ENCODE measurements at places on chromosomes 4 and X.

- DNase-seq: no peak
These were observed 131.8 kb downstream of the SPOCK3 start for GRCh38 chr4:167102475-167102874.

DNA sequence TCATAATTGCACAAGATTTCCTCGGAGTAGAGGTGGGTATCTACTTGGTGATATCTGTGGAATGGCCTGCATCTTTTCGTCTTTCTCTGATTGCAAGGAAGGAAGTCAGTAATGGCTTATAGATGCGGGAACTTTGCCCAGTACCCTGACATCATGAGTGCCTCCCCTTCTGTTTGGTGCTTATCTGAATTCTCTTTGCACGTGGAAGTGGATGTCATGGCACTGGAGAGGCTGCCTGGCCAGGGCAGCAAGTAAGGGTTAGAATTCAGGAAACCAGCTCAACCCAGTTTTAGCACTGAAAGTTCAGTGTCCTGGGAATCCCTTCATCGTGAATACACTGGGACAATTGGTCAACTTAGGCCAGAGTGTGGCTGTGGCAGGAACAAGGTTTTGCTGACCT lies 83.5 kb upstream of the RAPGEF2 start:
- no peak for DNase-seq

DNA sequence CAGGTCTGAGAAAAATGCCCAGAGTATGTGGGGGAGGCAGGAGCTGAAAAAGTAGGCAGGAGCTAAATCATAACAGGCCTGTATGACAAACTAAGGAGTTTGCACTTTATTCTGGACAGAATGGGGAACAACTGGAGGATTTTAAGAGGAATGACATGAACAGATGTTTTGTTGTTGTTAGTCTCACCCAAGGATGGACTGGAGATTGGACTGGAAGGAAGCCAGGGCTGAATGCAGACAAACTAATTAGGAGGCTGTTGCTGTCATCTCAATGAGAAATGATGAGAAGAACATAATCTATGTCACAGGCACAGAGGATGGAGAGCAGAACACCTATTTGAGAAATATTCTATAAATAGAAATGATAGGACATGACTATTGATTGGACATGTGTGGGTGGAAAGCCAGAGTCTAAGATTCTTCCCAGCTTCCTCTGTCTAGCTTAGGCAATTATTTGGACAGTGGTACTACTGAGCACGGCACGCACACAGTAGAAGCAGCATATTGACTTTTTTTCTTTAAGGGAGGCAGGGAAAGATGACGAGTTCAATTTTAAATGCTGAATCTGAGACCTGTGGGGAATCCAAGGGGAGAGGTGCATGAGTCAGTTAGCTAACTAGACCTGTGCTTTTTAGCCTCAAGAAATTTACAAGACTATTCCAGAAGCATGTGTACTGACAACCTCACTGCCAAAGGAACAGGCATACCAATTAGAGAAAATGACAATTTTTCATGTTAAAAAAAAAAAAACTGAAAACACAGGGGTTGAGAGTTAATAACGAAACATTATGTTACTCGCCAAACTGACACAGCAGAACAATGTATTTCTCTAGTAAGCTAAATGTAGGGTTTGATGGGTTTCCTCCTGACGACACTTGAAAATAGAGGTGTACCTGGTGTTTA lies 963 bp upstream of the USO1 start:
- no peak for DNase-seq

- DNase-seq: no peak
These were observed 562.5 kb downstream of the CCSER1 start for GRCh38 chr4:90689739-90690138.

- DNase-seq: no peak
These were observed 34.2 kb upstream of the ARX start for GRCh38 chrX:25049971-25050370.

DNA sequence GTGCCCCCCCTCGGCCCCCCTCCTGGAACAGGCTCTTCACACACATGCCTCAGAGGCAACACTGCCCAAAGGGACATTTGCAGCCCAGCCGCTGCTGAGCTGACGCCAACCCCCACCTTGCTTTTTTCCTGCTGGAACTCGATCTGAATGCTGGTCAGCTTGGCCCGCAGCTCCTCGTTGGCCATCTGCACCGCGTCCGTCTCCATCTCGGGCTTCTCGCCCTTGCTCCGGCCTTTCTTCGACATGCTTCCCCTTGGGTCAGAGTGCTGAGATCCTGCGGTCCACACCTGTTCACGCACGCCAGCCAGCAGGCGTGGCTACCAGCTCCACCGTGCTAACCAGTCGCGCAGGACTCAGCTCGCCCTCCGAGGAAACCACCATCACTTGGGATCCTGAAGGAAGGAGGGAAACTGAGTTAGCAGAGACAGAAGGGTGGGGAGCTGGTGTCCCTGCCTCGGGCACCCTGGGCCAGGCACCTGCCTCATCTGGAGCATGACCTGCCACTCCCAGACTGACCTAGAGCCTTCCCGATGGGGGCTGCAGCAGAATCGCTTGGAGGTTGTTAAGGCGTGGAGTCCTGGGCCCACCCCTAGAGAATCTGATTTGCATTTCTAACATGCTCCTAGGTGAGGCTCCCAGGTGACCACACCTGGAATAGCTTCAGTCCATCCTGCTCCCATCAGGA lies 87.6 kb downstream of the JAKMIP1 start:
- DNase-seq: no peak

DNA sequence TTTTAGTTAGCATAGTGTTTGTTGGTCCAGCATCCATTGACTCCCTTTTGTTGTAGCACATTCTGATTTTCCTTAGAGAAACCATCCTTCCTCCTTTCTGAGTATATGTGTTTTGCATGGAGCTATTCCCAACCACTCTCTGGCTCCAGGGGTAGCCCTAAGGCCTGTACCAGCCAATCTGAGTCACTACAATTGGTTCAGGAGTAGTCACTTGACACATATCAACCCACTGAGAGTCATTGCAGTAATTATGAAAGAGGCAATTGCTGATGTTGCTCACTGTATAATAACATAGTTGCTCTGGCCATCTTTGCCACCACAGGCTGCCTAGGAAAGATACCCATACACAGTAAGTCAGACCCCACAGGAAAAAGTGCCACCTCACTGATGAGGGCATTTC lies 71.2 kb upstream of the GRID2 start:
- no peak for DNase-seq

- no peak for DNase-seq
These were observed 14.0 kb downstream of the RTL5 start for GRCh38 chrX:72117636-72118210.

DNA sequence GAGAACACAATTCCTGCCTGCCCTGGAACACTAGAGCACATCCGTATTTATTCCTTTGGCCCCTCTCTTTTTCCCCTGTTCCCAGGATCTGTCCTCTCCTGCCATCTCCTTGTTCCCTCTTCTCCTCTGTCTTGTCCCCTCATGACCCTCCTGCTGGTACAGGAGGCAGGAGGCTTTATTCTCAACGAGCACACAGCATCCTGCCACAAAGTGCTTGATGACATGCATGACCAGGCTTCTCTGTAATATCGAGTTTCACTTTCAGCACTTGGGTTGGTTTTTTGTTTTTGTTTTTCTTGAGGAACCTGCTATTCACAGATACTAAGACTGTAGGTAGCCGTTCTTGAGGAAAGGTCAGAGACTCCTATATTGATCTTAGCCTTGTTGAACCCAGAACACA lies 35.3 kb downstream of the NALF2 start:
- no peak for DNase-seq

DNA sequence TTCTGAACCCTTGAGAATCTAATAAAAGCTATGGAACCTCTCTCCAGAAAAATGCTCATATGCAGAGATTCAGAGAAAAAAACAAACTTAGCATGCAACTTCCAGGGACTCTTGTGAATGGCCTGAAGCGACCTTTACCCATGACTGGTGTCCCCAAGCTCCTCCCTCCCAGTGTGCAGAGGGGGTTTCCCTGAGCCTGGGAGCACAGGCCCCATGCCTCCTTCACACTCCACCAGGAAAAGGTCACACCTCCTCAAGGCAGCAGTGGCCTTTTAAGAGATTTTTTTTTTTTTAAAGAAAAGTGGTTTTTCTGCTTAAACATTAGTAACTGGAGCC lies 13.3 kb upstream of the UBA6 start:
- no peak for DNase-seq

DNA sequence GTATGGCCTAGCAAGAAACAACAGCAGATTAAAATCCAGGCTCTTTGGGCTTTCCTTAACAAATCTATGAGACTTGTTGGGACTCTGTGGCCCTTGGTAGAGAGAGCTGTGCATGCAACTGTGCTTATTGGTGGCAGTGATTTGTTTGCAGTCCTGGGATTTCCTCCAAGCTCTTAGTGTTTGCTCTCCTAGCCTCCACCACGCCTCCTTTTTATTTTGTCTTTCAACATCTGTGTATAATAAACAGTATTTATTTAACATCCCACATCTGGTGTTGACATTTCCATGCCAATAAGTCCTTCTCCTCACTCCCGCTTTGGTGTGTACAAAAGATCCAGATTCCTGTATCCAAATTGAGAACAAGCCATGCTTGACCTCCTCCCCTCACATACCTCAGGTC lies 3.1 kb downstream of the TNMD start:
- DNase-seq: no peak

DNA sequence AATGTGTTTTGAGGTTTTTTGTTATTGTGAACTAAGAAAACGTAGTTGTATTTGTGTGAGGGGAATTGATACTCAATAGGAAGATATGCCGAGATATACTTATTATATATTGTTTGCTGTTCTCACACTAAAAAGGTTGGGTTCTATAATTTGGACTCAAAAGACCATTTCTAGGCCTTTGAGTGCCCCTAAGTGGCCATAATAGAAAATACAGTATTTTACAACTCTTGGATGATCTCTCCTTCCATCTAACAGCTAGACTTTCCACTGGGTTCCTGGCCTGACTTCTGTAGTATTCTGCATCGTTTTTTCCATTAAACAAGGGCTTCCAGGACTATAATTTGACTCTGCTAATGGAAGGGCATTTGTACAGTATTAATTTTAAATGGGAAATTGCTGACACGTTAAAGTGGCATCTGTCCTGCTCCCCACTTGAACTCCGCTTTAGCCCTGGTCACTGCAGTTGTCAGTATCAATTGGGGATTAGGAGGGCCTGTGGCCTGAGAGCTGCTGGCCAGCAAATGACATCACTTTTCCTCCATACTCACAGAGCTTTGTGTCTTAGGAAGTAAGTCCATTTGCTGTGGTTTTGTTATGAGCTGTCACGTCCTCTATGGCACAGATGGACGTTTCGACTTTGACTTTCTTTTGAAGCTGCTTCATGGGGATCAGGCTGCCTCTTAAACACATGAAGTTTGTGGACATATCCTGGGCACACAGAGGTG lies 176.9 kb downstream of the SLIT2 start:
- DNase-seq: no peak

DNA sequence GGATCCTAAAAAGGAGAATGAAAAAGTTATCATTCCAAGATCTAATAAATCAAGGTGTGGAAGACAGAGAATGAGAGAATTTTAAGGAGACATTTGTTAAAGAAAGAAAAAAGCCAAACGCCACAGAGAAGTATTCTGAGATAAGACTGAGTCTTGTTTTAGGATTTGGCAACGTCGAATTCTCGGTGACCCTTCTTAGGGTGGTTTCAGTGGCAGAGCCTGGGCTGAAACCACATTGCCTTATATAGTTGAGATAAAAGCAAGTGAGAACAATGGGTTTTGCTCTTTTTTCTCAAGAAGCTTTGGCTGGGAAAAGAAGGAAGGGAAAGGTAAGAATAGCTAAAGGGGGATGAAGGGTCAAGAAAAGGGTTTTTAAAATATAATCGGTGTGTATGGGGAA lies 209.4 kb downstream of the VEGFC start:
- no peak for DNase-seq

DNA sequence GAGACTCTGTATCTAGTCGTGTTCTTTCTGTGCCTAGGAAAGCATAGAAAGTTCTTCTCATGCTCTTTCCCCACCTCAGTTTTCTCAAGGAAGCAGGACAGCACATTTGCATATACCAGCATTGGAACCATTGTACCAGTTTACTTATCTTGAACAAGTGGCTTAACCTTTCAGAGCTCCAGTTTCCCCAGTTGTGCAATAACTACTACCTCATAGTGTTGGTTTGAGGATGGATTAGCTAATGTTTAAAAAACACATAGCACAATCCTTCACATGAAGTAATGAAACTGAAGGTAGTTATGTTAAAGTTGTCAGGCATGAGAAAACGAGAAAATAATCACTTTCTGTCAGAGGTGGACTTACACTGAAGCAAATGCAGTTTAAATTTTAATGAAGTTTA lies 92.2 kb upstream of the H2AZ1 start:
- no peak for DNase-seq

DNA sequence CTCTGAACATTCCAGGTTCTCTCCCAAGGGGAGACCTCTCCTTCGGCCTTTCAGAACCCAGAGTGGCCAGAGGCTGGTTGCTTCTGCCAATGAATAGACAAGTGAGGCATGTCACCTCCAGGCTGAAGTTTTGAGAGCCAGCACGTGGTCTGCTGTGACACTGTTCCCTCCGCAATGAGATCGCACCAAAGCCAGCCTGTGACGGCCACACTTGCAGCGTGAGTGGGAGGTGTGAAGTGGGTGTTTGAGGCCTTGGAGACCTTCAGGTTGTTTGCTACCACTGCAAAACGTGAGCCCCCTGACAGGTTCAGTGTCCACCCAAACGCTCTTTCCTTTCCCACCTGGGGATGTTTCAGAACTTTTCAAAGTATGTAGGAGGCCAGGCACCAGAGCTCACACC lies 81.0 kb downstream of the WFS1 start:
- DNase-seq: no peak

DNA sequence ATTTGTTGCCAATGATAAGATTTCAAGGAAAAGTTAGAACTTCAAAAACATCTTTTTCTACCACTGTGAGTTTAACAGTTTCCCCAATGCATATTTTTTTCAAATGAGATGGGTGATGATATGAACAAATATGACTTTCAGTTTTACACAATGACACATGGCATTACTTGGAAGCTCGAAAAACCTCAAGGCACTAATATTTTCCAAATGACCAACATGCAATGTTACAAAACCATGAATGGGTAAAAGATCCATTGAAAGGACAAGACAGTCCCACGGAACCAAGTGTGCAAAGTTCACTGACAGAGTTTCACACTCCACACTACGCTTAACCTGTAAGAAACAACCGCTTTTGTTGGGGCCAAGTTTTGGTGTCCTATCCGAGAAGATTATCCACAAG lies 84.5 kb downstream of the CD99L2 start:
- peak; percentile 17 for DNase-seq

- no peak for DNase-seq
These were observed 98.6 kb upstream of the NKX1-1 start for GRCh38 chr4:1504595-1505500.
